ENCODE measurements at places on chromosomes 3 and 15.
A peak's percentile ranks its signal among the peaks of the same experiment; 100 is the strongest.

- no peak for DNase-seq
- H3K4me3 ChIP-seq = no peak overlapping the region
- no peaks in the 10 kb centered on the region for H3K36me3 ChIP-seq
- no peaks in the 10 kb centered on the region for H3K27me3 ChIP-seq
Observed at GRCh38 chr3:69902386-69902785, 97.1 kb upstream of the SAMMSON start.

DNA sequence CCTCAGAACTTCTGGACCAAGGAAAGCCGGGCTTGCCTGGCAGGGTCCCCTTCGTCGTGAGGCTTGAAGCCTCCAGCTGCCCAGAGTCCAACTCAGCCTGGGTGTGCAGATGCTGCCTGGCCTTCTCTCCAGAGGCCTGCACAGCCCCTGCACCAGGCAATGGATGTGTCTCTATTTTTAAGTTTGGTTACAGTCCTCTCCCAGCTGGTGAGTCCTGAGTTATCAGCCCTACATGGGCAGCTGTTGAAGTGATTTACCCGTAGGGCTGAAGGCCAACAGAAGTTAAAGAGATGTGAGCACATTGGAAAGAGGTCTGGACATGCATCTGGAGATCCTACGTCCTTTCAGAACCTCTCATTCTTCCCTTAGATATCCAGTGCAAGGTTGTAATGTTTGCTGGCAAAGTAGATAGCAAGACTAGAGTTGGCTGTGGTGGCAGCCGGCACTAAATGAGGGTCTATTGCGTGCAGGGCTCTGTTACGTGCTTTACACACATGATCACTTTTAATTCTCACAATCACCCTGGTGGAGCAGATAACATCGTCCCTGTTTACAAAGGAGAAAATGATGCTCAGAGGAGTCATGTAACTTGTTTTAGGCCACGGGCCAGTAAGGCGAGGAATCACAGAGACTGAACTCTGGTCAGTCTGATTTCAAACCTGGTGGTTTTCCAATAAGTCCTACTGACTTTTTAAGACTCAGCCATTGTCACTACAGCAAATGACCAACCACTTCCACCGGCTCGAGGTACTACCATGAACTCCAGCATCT, 9.9 kb downstream of the FYCO1 start:
- H3K36me3 ChIP-seq = peaks cover 10% of the 10 kb centered on the region
- H3K27ac ChIP-seq = peak overlapping the region; percentile 93
- no peak overlapping the region for H3K4me3 ChIP-seq
- DNase-seq = peak; percentile 58
- no peaks in the 10 kb centered on the region for H3K27me3 ChIP-seq

DNA sequence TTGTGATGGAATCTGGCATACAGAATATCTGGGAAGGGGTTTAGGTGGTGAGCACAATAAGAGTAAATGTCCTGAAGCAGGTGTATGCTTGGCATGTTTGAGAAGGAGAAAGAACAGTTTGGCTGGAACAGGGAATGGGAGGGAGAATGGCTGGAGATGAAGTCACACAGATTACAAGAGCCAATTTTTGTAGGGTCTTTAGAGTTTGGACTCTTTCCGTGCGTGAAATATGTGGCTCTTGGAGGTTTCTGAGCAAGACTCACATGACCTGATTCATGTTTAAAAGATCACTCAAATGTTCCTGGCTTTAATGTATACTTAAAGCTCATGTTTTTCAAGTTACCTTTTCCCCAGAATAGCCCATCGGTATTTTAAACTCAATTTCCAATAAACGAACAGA, 32.8 kb downstream of the SPRED1 start:
- peaks cover 3% of the 10 kb centered on the region for H3K4me1 ChIP-seq
- H3K27me3 ChIP-seq = no peaks in the 10 kb centered on the region
- H3K27ac ChIP-seq = no peak overlapping the region
- no peak for DNase-seq

GRCh38 chr3:24905266-24905665, 410.6 kb upstream of the THRB start:
- H3K36me3 ChIP-seq = no peaks in the 10 kb centered on the region
- no peak for DNase-seq
- H3K4me1 ChIP-seq = no peaks in the 10 kb centered on the region
- H3K27me3 ChIP-seq = no peaks in the 10 kb centered on the region

GRCh38 chr3:63352008-63352279, 73.8 kb downstream of the SYNPR start:
- H3K27ac ChIP-seq = no peak overlapping the region
- DNase-seq = no peak
- no peak overlapping the region for H3K4me3 ChIP-seq
- H3K4me1 ChIP-seq = no peaks in the 10 kb centered on the region
- peaks cover 2% of the 10 kb centered on the region for H3K27me3 ChIP-seq

GRCh38 chr3:49671291-49672288, 2.6 kb upstream of the APEH start:
- peaks cover 12% of the 10 kb centered on the region for H3K4me1 ChIP-seq
- no peak overlapping the region for H3K4me3 ChIP-seq
- no peak overlapping the region for H3K27ac ChIP-seq
- H3K27me3 ChIP-seq = 0 out of 2 replicates have a peak, but pooled peaks cover 2% of the 10 kb centered on the region

DNA sequence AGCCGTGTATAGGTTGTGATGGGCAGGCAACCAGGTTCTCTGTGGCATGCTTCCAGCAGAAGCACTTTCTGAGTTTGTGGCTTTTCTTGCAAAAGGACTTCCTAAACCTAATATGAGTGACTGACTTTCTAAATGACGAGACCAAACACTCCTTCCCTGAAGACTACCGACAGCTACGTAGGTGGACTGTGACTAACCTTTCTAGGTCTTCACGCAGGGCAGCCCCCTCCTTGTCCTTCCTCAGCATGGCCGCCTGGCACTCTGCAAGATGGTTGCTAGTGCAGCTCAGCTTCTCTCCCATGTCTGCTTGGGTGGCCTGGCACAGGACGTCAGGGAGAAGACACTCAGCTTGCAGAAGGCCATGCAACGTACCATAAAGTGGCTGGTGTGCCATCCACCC, 20.9 kb downstream of the CXCR6 start:
- H3K27ac ChIP-seq = no peak overlapping the region
- no peak overlapping the region for H3K4me3 ChIP-seq
- H3K36me3 ChIP-seq = peaks cover 74% of the 10 kb centered on the region
- no peaks in the 10 kb centered on the region for H3K27me3 ChIP-seq

DNA sequence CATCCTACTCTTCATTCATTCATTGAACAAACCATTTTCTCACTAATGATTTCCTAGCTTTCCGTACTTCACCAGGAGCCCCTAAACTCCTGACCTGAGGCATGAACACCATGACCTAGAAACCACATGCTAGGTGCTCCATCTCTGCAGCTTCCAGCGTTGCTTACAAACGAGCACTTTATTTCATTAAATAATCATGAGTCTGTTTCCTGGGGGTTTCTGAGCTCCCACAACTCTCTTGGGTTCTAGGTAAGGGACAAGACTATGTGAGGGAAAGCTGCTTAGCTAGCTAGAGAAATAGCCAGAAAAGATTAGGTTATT, 1.3 kb downstream of the MAP2K1 start:
- peak overlapping the region; percentile 11 for H3K27ac ChIP-seq
- DNase-seq = no peak
- H3K4me3 ChIP-seq = peak overlapping the region; percentile 79
- H3K4me1 ChIP-seq = peaks cover 6% of the 10 kb centered on the region

GRCh38 chr15:88610701-88611231, 10.4 kb upstream of the AEN start:
- H3K27me3 ChIP-seq = peaks cover 34% of the 10 kb centered on the region
- no peak overlapping the region for H3K4me3 ChIP-seq
- H3K4me1 ChIP-seq = peaks cover 4% of the 10 kb centered on the region
- no peak overlapping the region for H3K27ac ChIP-seq
- DNase-seq = peak; percentile 13

DNA sequence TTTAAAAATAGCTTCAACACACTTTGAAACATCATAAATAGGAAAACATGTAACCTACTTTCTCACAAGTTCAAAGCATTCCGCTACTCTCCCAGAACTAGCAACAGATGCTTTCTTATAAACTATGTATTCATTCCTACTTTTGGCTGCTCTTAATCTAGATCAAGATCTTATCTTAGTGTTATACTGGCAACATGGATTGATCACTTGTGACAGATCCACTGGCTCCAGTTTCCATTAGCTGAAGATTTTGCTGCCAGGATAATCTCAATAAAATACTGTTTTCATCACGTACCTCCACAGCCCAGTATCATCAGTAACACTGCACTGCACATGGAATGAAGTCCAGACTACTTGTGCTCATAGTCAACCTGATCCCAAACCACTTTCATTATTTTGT, 491.7 kb upstream of the AGTR1 start:
- H3K27ac ChIP-seq = no peak overlapping the region
- H3K4me3 ChIP-seq = no peak overlapping the region
- no peak for DNase-seq
- no peaks in the 10 kb centered on the region for H3K27me3 ChIP-seq
- H3K4me1 ChIP-seq = no peaks in the 10 kb centered on the region
- H3K36me3 ChIP-seq = no peaks in the 10 kb centered on the region

GRCh38 chr3:188198001-188198400, 44.0 kb downstream of the LPP start:
- no peak overlapping the region for H3K27ac ChIP-seq
- no peaks in the 10 kb centered on the region for H3K27me3 ChIP-seq
- H3K36me3 ChIP-seq = peaks cover 11% of the 10 kb centered on the region
- peaks cover 27% of the 10 kb centered on the region for H3K4me1 ChIP-seq
- H3K4me3 ChIP-seq = no peak overlapping the region

- no peak overlapping the region for H3K4me3 ChIP-seq
- H3K36me3 ChIP-seq = peaks cover 26% of the 10 kb centered on the region
- H3K27ac ChIP-seq = no peak overlapping the region
- H3K4me1 ChIP-seq = no peaks in the 10 kb centered on the region
Observed at GRCh38 chr15:74928771-74929198, 9.1 kb downstream of the COX5A start.

GRCh38 chr3:61674596-61674995, 113.2 kb downstream of the PTPRG start:
- no peak for DNase-seq
- H3K4me1 ChIP-seq = no peaks in the 10 kb centered on the region
- H3K27ac ChIP-seq = no peak overlapping the region
- H3K27me3 ChIP-seq = no peaks in the 10 kb centered on the region
- H3K4me3 ChIP-seq = no peak overlapping the region

DNA sequence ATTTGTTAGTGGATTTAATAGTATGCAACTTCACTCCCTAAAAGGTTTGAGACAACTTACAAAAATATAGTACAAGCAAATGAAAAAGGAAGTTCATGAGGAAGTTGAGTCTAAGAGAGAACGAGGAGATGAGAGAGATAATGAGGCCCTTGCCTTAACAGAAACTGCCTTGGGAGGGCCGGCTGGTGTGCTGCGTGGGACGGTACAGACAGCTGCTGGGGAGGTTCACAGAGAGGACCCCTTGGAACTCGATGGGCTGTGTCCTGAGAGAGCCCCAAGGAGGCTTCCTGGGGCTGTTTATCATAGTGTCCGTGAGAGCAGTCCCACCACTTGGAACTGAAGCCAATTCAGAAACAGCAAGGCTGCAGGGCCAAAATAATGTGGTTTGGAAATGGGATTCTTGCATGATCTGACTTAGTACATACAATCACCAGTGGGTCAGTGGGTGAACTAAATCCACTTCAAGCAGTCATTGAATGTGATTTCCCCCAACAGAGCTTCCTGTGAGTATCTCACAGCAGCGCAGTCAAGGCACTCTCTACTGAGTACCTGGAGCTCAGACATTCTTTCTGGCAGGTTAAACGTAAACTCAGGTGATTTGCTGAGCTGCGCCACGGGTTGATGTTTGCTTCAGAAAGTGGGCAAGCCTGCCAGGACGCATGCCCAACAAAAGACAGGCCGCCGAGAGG, 90.8 kb downstream of the CRTC3 start:
- DNase-seq = no peak
- H3K27me3 ChIP-seq = no peaks in the 10 kb centered on the region
- H3K4me3 ChIP-seq = no peak overlapping the region
- peaks cover 3% of the 10 kb centered on the region for H3K4me1 ChIP-seq

GRCh38 chr3:113783463-113783862, 36.6 kb downstream of the ATP6V1A start:
- DNase-seq = peak; percentile 98
- peaks cover 12% of the 10 kb centered on the region for H3K36me3 ChIP-seq
- H3K4me1 ChIP-seq = peaks cover 2% of the 10 kb centered on the region

- peak; percentile 97 for DNase-seq
- peak overlapping the region; percentile 27 for H3K4me3 ChIP-seq
- H3K27ac ChIP-seq = peak overlapping the region; percentile 88
- H3K36me3 ChIP-seq = no peaks in the 10 kb centered on the region
Observed at GRCh38 chr3:190345027-190345821, 23.0 kb upstream of the CLDN1 start.

DNA sequence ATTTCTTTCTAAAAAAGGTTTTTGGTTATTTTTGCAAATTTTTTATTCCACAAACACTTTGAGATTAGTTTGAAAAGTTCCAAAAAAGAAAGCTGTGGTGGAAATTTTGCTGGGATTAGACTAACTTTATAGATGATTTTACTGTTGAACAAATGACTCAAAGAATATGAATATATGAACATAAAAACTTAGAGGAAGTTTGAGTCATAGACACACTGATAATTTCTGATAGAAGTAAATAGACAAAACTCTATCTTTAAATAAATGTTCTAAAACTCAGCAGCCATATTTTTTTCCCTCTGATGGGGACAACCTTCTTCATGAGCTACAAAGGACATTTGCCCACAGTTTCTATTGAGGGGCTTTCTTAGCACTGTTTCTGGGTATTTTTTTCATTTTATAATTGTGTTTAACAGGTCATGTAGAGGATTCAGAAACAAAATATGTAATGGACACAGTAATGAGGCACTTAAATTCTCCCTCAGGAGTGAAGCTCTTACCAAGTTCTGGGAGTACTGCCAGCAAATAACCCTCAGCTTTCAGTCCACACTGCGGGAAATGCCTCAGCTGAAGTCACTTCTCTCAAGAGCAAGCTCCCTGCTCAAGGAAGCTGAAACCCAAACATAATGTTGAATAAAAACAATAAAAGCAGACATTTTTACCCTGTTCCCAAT, 157.6 kb downstream of the NFKBIZ start:
- no peak overlapping the region for H3K27ac ChIP-seq
- no peaks in the 10 kb centered on the region for H3K36me3 ChIP-seq
- DNase-seq = peak; percentile 96
- H3K27me3 ChIP-seq = no peaks in the 10 kb centered on the region
- peaks cover 3% of the 10 kb centered on the region for H3K4me1 ChIP-seq
- H3K4me3 ChIP-seq = no peak overlapping the region

DNA sequence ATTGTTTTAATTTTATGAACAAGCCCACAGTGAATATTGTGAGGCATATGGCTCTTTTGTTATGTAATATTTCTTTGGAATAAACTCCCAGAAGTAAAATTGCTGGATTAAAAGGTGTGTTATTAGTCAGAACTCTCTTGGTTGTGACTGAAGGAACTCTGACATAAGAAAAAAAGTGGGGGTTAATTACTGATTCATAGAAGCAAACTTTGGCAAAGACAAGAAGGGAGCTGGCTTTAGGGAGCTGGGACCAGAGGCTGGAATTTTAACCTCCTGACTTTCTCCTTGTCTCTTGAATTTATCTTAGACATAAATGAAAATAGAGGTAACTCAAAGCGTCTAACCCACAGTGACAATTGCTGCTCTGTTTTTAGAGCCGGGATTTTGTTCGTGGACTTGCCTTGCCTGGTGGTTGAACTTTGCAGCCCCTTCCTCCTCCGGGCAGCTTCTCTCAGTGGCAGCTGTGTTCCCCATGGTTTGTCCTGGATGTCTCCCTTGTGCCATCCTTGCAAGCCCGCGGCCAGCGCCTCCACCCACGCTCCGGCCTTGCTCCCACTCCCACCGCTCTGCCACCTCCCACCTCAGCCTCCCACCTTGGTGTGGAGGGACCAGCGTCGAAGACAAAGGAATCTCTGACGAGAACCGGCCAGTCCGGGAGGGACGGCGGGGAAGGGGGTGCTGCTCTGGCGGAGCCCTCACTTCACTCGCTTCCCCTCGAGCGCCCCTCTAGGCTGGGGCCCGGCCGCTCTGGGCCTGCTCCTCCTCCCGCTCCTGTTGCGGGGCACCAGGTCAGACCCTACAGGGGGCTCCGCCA, 28.0 kb downstream of the ARHGAP31 start:
- H3K4me1 ChIP-seq = peaks cover 2% of the 10 kb centered on the region
- peak overlapping the region; percentile 57 for H3K4me3 ChIP-seq
- DNase-seq = peak; percentile 47
- no peaks in the 10 kb centered on the region for H3K27me3 ChIP-seq
- peak overlapping the region; percentile 86 for H3K27ac ChIP-seq

Measured in IMR-90 (cell line).